ENCODE measurements at places on chromosomes 4 and X. TPM values are rescaled to one million over a fixed set of nuclear protein-coding genes. Genes with fewer than 3 reads are reported as not detected.

The USP26 gene
- not detected for total RNA-seq

- no peak overlapping the region for H3K27ac ChIP-seq
- H3K4me1 ChIP-seq, result no peaks in the 10 kb centered on the region
- no peaks in the 10 kb centered on the region for H3K36me3 ChIP-seq
- no peak for DNase-seq
These were observed 58.1 kb upstream of the TMSB15B start for GRCh38 chrX:103904301-103904700.

- no peak overlapping the region for H3K27ac ChIP-seq
- no peaks in the 10 kb centered on the region for H3K4me1 ChIP-seq
- no peak overlapping the region for H3K4me3 ChIP-seq
These were observed 118.3 kb upstream of the ATOH1 start for GRCh38 chr4:93710101-93710846.

GRCh38 chrX:29662759-29663503 lies 552.4 kb upstream of the MAGEB2 start:
- no peak overlapping the region for H3K4me3 ChIP-seq
- no peaks in the 10 kb centered on the region for H3K36me3 ChIP-seq

GRCh38 chr4:142314686-142315085 lies 531.4 kb downstream of the INPP4B start:
- H3K27ac ChIP-seq, result no peak overlapping the region
- no peak overlapping the region for H3K4me3 ChIP-seq
- peak; percentile 64 for DNase-seq
- 0 out of 2 replicates have a peak, but pooled peaks cover 4% of the 10 kb centered on the region for H3K4me1 ChIP-seq

Measured in Caco-2 (cell line).